ENCODE measurements at places on chromosomes 12 and 14. TPM values are rescaled to one million over a fixed set of nuclear protein-coding genes. Genes with fewer than 3 reads are reported as not detected.

The CCDC197 gene
- 0.20 TPM for total RNA-seq

The IQSEC3 gene
- total RNA-seq: 1.6 TPM

The CIROP gene
- total RNA-seq: not detected

The PRIMA1 gene
- not detected for total RNA-seq

The GLIPR1L1 gene
- not detected for total RNA-seq

The C1R gene
- 5.6 TPM for total RNA-seq

The TRPV4 gene
- not detected for total RNA-seq

The RPGRIP1 gene
- total RNA-seq: not detected

The SIRT4 gene
- total RNA-seq: 3.3 TPM

The GPRC5D gene
- total RNA-seq: not detected

The PRKD1 gene
- not detected for total RNA-seq

The RD3L gene
- total RNA-seq: not detected

The IFNG-AS1 gene
- total RNA-seq: 1.9 TPM

The OTOGL gene
- not detected for total RNA-seq

The A2ML1 gene
- total RNA-seq: not detected

The PTPRR gene
- not detected for total RNA-seq

The MIPOL1 gene
- not detected for total RNA-seq

The RHOJ gene
- not detected for total RNA-seq

The MGST1 gene
- total RNA-seq: not detected

The PPP4R4 gene
- 8.7 TPM for total RNA-seq

The ARHGAP9 gene
- 195 TPM for total RNA-seq

The SLC2A14 gene
- 4.6 TPM for total RNA-seq

The SLCO1B1 gene
- total RNA-seq: not detected

The TEP1 gene
- 43.3 TPM for total RNA-seq

The SERPINA10 gene
- total RNA-seq: not detected

All from activated naive CD4-positive, alpha-beta T cell treated with anti-CD3 and anti-CD28 coated beads, Interleukin-2, amount 50 U/mL, for 72 hours (primary cell).